ENCODE measurements at places on chromosomes 2 and 18.

- DNase-seq, result no peak
Observed at GRCh38 chr2:42049221-42050009, 1.6 kb downstream of the PKDCC start.

- no peak for DNase-seq
Observed at GRCh38 chr18:7958897-7959146, 391.7 kb downstream of the PTPRM start.

- DNase-seq, result peak; percentile 15
Observed at GRCh38 chr2:85458601-85459563, 40.4 kb downstream of the SH2D6 start.

DNA sequence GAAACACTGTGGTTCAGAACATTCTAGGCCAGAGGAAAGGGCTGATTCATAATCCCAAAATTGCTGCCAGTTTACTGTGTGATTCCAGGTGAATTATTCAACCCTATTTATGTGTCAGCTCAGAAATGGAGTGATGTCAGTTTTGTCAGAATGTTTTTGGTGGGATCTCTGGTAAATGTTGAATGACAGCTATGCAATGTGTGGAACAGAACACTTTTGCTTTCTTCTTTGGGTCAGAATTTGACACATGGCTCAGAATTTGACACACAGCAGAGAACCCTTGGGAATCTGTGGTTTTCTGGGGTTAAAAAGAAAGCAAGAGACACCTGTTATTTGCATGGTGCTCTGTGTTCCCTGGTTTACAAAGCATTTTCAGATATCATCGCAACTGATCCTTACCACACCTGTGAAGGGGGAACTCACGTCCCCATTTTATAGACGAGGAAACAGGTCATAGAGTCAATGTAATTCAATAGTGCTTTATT lies 1.6 kb upstream of the MTA3 start:
- no peak for DNase-seq

DNA sequence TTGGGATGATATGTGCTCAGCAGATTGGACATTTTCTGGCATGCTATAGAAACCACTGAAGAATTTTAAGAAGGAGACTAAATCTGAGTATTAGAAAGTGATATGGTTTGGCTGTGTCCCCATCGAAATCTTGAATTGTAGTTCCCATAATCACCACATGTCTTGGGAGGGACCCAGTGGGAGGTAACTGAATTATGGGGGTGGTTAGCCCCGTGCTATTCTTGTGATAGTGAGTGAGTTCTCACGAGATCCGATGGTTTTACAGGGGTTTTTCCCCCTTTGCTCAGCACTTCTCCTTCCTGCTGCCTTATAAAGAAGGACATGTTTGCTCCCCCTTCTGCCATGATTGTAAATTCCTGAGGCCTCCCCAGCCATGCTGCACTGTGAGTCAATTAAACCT lies 535.9 kb upstream of the VRK2 start:
- no peak for DNase-seq

DNA sequence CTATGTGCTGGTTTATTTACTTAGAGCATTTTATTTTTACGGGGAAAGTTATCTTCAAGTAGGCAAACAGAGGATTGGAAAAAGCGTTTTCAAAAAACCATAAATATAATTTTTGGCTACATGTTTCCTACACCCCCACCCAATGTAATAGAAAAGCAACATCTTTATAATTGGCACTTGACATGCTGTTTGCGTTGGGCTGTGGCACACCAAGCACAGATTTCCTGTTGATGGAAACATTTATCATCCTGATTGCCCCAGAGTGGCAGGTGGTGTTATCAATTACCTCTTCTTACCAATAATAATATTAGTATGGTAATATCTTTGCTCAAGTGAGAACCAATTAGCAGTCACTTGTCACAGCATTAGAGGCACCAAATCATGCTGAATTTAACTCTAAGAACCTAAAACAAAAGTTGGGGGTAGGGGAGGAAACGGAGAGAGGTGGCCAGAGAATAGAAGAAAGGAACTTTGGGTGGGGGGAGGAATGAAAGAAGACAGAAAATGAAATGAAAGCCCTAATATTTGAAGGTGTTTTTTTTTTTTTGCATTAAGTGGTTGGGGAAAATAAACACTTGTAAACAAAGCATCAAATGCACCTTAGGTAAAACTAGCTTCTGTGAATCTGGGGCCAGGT lies 3.8 kb upstream of the SALL3 start:
- no peak for DNase-seq

DNA sequence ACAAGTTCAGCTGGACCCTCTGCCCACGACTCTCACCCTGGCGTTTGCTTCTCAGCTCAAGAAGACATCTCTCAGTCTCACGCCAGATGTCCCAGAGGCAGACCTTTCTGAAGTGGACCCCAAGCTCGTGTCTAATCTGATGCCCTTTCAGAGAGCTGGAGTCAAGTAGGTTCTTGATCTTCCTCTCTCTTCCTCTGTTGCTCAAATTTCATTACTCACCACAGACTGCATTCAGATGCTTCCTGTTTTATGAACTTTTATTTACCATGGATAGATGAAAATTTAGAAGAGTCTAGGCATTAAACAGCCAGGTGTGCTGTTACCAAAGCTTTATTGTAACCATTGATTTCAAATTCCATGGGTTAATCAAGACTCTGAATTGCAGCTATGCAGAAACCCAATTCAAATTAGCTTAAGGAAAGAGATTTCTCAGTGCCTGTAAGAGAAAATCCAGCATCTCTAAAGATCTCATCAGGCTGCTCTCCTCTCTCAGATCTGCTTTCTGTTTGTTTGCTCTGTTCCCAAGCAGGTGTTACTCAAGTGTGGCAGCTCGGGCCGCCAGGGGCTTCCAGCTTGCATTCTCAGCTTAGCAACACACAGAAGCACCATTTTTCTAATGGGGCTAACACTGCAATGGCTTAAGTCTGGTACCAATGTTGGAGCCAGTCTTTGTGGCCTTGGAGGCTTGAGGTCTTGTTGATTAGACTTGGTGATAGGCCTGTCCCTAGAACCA lies 16.5 kb downstream of the SMARCAL1 start:
- no peak for DNase-seq

DNA sequence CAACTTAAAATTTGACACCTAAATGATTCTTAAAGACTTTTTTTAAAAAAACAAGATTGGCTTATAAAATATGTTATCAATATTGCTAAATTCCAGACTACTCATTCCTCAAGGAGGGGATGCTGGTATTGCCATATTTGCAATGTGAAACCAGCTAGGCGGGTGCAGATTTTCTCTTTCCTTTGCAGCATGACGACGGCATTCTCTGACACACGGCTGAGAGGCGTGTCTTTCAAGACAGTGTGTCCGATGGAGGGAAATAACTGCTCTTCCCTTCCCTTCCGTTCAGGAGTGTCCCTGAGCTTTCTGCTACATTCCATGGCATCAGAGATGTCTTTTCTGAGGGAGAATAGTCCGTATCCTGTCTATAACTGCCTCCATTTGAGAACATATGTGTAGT lies 38.2 kb upstream of the CNGA3 start:
- no peak for DNase-seq

DNA sequence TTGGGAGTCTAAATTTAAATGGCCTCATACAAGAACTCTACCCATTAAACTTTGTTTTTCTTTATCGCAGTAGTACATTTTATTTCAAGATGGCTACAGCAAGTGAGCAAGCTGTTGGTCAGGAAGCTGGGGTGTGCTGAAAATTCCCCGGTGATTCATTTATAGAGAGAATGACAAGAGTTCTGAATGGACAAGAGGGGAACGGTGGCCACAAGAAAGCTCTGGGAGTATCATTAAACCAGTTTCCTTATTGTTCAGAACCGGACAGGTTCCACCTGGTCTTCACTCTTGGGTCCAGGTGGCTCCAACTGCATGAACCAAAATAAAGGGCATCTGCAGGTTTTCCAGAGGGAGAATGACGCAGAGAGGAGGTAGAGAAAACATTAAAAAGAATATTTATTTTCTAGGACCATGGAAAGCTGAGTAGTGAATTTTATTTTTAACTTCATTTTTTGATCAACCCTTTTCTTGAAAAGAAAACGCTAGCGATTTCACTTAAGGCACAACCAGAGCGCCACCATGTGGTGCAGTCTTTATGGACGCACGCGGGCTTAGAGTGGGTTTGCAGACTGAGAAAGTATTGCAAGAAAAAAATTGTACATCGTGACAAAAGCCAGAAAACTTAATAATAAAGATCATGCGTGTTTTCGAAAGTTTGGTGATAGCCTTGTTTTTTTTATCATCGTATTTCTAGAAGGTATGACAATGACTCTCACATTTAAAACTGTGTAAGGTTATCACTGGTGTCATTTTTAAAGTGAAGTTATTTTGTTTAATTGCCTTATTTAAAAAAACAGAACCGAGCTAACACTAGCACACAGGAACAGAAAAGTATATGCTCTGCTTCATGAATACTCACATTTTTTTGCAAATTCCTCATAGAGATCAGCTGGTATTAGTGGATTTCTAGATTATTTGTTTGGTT lies 97.9 kb upstream of the NOL4 start:
- no peak for DNase-seq

GRCh38 chr18:7921938-7922587 lies 354.9 kb downstream of the PTPRM start:
- peak; percentile 85 for DNase-seq

DNA sequence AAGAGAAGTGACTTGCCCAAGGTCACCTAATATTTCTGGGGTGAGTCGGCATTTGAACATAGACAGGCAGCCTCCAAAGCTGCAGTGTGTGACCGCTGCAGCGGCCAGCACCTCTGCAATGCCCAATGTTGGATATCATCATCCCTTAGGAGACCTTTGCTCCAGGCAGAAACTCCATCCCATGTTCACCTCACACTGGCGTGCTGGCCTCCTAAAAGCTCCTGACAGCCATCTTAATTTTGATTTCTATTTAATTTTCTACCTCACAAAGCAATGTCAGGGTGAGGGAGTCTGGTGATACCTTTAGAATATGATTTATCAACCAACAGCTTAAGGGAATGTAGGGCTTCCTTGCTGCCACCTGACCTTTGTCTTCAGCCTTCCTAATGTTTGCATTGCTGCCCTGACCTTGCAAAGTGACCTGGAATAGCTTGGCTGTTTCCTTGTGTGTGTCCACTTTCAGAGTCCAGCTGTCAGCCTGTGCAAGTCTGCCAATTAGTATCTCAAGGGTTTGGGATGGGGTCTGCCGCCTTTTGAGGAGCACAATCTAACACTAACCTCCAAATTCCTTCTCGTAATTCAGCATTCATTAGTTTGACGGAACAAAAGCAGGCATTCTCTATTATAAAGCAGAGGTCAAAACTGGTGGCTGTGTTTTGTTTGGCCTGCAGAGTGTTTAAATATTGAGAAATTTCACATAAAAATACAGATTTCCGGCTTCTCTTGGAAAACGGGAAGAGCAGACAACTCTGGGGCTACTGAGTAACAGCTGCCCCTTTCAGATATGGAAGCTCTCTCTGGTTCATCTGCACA lies 127.6 kb downstream of the PLEKHM3 start:
- no peak for DNase-seq

Data from HCEC 1CT (cell line).